ENCODE measurements at places on chromosomes 12 and 14. TPM values are rescaled to one million over a fixed set of nuclear protein-coding genes. Genes with fewer than 3 reads are reported as not detected.

The TSPAN9 gene
- 112 TPM for polyA plus RNA-seq

The HIGD1C gene
- 0.48 TPM for polyA plus RNA-seq

The ATF7IP gene
- 31.0 TPM for polyA plus RNA-seq

The RD3L gene
- polyA plus RNA-seq = not detected

The TRIAP1 gene
- polyA plus RNA-seq = 35.0 TPM

The PPP1R13B gene
- 7.7 TPM for polyA plus RNA-seq

The INSM2 gene
- not detected for polyA plus RNA-seq

The KRT85 gene
- not detected for polyA plus RNA-seq

The LRRC10 gene
- polyA plus RNA-seq = 0.05 TPM

DNA sequence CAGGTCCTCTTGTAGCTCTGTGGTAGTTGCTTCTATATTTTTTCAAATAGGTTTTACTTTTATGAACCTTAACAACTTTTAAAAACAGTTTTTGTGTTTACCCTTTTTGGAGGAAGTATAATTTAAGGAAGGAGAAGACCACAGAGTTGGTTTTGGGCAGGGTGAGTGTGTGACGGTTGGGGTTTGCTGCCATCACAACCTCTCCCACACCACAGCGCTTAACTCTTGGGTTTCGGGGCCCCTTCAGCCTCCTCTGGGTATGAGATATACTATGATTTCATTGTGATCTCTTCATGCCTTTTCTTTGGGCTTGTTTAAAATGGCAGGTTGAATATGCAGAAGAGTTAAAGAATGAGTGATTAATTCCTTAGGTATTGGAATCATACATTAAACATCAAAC is 228.7 kb upstream of the CRY1 start:
- DNase-seq = no peak

GRCh38 chr14:51865953-51866747 is 5.7 kb downstream of the GNG2 start:
- no peak for DNase-seq

DNA sequence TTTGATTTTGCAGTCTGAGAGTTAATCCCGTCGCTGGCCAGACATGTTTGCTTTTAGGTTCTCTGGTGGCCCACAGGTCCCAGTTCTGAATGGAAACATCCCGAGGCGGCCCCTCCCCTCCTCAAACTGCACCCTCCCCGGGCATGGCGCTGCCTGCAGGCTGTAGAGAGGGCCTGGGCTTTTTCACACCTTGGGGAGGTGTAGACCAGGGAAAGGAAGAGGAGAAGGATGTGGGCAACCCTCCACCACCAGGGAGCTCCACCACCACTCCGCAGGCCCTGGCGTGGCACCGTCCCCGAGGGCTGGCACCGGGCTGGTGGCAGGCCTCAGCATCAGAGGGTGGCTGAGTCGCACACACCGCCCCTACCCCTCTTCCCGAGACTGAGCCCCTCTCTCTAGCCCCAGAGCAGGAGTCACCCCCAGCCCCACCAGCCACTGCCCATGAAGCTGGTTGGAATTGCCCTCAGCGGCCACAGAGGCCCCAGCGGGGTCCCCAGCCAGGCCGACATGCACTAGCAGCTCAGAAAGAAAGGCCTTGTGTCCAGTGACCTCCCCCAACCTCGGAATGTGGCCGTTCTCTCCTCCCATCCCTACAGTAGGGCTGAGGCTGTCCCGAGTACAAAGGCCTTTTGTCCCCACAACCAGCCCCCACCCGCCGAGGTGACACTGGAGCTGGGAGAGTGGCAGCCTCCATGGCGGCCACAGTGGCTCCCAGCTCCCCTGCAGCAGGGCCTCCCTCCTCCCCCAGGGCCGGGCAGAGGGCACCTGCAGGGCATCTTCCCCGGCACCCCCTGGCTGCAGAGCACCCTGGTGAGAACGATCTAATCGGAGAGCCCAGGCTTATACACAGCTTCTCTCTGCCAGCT is 23.5 kb upstream of the INF2 start:
- no peak for DNase-seq

DNA sequence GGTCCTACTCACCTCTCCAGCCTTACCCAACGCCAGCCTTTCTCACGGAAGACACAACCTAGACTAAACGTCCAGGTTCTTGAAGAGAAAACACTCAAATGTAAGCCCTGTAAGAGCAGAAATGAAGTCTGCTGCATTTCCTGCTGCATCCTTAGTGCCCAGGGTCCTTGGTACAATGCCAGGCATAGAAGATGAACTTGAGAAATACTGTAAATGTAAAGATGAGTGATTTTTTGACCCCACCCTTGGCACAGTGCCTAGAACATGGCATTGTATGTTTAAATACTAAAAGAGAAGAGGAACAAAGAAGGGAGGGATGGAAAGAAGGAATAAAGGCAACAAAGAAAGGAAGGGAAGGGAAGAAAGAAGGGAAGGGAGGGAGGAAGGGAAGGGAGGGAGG is 514.6 kb downstream of the MED13L start:
- no peak for DNase-seq

GRCh38 chr14:35366056-35366451 is 38.5 kb downstream of the NFKBIA start:
- no peak for DNase-seq

DNA sequence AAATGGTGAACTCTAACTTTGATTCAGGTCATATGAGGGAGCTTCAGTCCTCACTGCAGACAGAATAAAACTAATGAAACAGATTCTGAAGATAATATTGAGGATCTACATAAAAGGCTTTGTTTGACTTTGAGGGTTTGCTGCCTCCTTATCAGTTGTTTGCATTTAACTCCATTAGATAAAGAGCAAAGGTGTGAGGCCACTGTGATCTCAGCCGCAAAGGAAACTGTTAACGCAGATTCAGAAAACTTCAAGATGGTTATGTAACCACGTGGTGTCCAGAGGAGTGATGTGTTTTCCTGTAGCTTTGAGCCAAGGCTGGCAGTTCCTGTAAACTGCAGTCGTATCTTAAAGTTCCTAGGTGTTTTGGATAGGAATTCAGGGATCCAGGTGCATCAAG is 67.8 kb downstream of the METTL25 start:
- DNase-seq = no peak

GRCh38 chr12:108543652-108544051 is 17.3 kb downstream of the SART3 start:
- no peak for DNase-seq

DNA sequence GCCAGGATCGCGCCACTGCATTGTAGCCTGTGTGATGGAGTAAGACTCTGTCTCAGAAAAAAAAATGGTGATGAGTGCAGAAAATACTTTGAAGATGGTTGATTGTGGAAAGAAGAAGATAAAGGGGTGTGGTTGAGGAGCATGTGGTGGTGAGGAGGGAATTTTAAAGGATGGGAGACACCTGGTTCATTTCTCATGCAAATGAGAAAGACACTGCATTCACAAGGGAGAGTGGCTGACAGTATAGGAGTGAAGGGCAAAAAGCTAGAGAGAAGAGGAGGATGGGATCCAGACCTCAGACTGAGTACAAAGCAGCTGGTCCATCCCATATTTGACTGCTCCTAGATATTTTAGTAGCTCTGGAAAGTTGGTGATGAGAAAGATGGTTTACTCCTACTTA is 206.0 kb downstream of the SNAPC1 start:
- DNase-seq = no peak

DNA sequence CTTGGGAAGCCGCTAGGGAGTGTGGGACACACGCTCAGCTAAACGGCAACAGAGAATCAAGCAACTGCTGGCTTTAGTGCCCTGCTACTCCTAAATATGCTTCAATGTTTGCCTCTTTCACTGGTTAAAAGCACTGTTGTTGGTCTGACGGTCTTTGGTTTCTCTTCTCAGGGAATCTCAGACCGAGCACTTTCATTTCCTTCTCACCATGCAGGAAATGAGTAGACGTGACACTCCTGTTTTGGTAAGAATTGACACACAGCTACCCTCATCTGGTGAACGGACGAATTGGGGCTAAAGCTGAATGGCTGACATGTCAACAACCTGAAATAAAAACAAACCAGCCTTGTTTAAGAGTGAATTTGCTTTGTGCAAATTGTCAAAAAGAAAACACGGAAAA is 57.5 kb upstream of the PIWIL1 start:
- DNase-seq = no peak

DNA sequence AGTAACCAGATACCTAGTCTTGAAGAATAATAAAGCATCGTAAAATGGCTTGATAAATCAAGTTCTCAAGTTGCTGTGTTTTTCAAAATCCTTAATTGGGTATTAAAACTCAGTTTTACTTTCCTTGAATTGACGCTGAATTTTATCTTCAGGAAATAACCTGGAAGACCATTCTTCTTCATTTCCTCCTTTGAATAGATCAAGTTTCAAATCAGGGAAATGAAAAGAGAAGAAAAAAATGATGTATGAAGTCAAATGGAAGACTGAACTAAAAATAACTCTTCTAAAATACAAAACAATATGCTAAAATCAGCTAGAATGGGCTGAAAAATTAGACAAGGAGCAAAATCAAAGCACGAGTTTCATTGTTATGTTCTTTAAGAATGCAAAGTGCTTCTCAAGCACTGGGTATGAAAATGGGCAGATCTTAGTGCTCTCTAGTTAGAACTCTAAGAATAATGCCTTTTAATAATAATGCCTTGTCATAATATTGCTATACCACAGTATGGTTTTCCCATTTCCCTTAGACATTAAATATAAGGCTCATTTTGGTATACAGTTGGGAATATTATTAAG is 54.6 kb upstream of the CLEC14A start:
- DNase-seq = no peak

DNA sequence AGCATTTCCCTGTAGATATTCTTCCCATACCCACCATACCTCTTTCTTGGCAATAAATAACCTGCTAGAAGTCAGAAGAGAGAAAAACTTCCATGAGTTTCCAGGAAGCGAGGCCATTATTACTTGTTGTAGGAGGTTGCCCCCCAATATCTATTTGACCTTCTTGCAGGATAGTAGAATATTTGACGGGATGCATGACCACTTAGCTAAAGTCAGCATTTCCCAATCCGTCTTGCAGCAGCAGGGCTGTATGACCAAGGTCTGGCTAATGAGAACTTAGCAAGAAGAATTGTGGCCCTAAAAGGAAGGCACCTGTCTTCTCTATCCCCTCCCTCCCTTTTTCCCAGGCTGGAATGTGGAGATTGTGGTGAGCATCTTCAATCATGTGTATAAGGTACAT is 51.5 kb downstream of the NINJ2 start:
- no peak for DNase-seq

DNA sequence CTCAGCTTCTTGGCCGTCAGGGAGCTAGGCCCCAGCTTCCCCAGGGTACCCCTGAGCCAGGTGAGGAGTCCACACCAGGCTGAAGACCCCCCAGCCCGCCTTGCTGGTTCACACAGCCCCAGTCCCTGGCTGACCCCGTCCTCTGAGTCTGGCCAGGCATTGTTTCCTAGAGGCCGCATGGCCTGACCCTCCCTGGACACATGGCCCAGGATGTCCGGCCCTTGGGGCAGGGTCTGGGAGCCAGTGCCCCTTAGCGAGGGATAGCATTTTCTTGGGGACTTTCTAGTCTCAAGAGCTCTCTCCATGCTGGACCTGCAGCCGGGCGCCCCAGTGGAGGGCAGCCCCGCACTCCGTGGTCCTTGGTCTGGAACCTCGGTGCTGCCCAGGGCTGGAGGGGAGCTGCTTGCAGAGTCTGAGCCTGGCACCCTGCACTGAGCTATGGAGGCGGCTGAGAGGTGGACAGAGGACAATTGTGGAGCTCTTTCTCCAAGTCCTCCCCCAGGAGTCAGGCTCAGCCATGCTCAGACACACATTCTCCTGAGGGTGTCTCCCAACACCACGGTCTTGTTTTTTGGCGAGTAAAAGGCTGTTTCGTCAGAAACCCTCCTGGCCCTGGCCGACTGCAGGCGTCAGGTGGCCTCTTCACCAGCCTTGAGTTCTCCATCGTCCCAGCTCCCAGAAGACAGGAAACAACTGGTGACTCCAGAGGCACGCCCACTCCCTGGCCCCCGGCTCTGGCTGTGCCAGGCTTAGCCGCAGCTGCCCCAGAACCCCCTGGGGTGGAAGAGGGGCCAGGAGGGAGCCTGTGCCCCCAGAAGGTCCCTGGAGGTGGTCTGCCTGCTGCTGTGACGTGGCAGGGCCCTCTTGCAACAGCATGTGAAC is 17.6 kb upstream of the CRIP2 start:
- DNase-seq = no peak

- DNase-seq = no peak
These were observed 500.4 kb upstream of the GARIN6 start for GRCh38 chr12:99147130-99147529.

DNA sequence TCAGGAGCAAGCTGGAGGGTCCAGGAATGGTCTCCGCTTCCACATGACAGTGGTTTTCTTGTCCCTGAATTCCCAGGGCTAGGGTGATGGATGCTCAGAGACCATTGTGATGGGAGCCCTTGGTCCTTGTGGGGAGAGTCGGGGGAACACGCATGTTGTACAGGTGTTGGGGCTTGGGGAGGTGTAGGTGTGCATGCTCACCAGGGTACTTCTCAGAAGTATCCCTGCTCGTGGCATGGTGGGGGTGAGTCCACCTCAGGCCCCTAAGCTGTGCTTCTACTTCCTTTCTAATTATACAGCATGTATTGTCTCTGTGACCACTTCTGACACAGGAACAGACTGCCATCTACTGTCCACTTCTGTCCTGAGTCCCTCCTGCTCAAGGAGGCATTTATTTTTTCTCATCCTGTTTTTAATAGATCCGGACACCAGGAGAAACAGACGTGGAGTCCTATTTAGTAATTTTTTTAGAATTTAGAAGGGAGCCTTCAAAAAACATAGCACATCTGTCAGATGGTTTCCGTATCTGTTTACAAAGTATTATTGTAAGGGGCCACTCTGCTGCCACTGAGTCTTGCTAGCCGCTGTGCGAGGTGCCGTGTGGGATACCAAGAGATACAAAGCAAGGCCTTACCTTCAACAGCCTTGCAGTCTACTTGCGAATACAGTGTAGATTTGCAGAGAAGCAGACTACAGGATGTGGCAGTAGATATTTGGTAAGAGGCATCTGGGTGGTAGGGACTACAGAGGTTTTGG is 10.5 kb downstream of the NTF3 start:
- DNase-seq = peak; percentile 49

DNA sequence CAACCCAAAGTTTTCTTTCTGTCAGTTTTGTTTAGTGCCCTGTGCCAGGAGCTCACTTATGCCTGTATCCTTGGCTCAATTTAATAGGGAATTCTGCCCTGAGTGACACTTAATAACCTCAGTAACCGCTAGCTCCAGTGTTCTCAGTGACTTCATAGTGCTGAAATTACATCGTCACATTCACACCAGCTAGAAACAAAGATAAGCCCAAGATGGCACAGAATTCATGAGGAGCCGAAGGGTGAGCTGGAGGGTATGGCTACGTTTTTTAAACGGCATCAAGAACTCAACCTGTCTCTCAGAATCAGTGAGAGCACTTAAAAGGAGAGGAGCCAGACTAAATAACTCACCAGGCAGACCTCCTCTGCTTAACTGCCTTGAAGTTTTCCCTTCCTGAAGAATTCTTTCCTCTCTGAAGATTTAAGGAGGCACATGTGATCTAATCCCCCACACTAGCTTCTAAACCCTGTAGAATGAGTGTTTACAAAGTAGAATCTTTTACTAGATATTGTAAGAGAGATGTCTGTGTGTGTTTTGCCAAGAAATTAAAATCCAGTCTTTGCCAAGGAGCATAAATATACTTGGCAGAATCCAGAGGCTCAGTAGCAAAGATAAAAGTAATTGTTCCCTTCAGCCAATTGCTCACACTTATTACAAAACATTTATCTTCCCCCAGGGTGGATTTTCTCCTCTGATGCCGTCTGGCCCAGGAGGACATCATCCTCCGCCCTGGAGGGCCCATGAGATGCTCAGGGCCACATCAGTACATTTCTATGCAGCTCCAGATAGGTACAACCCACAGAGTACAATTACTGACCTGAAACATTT is 37.3 kb downstream of the PTGER2 start:
- DNase-seq = no peak
